Foreskin keratinocyte (primary cell): ENCODE measurements at places on chromosomes 3 and 15.

- DNase-seq = no peak
Measured at GRCh38 chr3:172057059-172057458, 17.7 kb downstream of the FNDC3B start.

- DNase-seq = no peak
Measured at GRCh38 chr3:127544803-127545201, 45.7 kb downstream of the TPRA1 start.

- no peak for DNase-seq
Measured at GRCh38 chr15:29452881-29453731, 183.5 kb upstream of the NSMCE3 start.

GRCh38 chr3:50405249-50405648 is 45.9 kb upstream of the TMEM115 start:
- DNase-seq = no peak

- no peak for DNase-seq
Measured at GRCh38 chr15:73712107-73712506, 27.9 kb downstream of the CD276 start.
